Substantia nigra (tissue), 51 donors: ENCODE measurements at places on chromosomes 1 and 21.

DNA sequence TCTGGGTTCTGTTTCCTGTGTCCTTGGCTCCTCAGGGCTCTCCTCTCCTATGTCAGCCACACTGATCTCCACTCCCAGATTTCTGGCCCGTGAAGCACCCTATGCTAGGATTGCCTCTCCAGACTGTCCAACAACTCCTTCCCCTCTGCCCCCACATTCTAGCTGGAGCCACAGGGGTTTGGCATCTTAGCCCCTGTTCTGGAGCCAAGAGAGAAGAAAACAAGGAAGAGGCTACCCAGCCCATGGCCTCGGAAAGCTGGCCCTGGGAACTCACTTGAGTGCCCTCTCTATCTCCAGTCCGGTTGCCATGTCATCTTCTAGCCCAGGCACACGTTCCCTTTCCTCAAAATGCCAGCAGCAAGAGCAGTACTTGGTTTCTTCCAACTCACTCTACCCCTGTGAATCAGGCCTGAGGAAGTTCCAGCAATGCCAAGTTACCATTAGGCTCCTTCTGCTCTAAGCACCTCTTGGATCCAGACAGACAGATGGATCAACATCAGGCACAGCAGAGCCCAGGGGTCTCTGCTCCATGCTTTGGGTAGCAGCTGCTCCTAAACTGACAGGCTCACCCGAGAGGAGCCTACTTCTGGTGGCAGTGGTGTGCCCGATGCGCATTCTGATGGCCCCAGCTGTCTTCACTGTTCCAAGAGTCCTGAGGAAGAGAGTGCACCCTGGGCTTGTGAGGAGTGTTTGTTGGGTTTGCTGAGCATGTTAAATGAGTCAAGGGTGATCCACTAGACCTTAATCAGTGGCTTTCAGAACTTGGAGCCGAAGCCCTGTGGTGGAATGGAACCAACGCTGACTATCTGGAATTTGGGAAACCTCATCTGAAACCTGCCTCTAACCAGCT lies 11.6 kb upstream of the GPR61 start:
- DNase-seq = no peak

- DNase-seq = no peak
Measured at GRCh38 chr1:84192681-84193080, 48.6 kb downstream of the PRKACB start.

DNA sequence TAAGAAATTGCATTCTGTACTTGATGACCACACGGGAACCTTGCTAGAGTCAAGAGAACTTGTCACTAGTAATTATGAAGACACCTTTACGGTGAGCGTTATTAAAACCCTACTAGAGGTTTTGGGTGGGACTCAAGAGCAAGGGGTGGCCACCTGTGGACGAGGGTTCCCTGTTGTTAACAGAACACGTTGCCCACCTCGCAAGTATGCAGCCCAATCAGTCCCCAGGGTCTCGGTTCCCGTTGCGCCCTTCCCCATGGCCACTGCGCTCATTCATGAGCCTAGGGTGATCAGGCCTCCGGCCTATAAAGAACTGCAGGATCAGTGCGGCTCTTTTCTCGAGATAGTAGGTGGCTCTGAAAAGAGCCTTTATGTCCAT lies 30.2 kb upstream of the RNF187 start:
- DNase-seq = no peak

- DNase-seq = no peak
Measured at GRCh38 chr1:116661633-116662032, 5.9 kb downstream of the IGSF3 start.

DNA sequence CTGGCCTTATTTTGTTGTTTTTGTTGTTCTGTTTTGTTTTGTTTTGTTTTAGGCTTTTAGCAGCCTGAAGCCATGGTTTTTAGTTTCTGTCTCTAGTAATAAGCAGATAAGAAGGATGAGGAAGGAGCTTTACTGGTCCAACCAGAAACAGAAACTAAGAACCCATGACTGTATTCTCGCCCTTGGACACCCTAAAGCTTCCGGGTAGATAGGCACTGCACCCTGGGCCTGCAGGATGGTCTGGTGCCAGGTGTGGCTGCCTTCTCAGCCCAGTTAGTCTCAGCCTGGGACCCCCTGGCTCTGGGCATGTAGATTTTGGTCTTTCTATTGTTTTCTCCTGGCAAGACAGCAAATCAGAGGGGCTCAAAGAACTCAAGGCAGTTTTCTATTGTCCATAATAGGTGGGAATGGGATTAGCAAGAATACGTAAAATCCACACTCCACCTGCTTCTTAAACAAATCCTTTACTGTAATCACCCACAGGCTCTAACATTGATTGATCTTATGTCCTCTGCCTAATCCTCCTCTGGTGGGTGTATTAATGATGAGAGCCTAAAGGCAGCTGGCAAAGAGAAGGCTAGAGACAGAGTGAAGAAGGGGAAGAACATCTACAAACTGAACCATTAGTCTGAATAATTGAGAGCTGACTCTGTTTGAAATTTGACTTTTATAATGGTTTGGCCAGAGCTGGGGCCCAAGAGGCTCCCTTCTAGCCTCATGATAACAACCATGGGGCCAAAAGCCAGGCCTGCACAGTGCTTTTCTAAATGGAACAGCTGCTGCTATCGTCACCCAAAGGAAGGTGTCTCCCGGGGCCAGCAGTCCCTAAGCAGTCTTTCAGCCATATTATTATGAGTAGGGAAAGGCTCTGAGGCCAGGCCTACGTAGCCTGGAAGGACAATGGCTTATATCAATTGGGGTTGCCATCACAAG lies 106.8 kb upstream of the ATP1A1 start:
- DNase-seq = no peak

DNA sequence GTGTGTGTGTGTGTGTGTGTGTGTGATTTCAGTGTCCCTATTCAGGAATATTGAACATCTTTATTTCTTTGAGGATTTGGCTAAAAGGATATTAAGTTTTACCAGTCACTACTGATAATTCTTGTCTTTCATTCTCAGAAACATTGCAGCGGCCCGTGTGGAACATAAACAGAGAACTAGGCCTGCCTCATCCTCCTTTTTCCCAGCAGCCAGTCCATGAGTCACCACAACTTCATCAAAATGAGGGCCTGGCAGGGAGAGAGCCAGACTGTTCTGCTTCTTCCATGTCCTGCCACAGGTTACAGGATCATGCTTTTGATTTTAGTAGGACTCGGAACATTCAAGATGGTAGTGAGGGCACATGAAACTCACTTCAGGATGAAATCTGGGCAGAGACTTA lies 50.7 kb downstream of the LRIG2 start:
- DNase-seq = no peak

GRCh38 chr1:30465096-30465495 lies 258.3 kb downstream of the MATN1 start:
- no peak for DNase-seq

GRCh38 chr1:248688527-248689298 lies 13.9 kb downstream of the OR14I1 start:
- no peak for DNase-seq

DNA sequence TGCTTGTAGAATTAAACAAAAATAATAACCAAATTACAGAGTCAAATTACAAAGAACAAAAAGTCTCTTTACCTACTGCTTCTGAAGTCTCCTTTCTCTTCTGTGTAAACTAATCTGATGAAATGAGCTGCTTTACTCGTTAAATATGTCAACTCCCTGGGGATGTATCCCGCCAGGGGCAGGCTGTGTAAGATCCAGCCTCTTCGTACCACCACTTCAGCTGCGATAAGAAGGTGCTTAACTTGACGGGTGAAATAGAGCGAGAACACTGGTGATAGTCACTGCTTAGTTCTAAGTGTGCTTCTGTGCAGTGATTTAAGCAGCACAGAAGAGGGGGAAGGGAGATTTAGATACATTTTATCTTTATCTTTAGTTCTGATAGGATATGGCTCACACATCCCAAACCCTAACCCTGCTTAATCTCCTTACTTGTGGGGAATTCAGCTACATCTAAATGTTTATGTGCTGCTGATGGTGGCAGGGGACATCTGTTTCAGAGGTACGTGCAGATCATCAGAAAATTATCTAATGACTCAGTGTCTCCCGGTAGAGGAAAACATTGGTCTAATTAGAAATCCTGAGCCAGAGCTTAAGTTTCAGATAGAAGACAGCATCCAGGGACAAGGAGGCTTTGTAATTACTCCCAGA lies 46.0 kb downstream of the RHOU start:
- no peak for DNase-seq

DNA sequence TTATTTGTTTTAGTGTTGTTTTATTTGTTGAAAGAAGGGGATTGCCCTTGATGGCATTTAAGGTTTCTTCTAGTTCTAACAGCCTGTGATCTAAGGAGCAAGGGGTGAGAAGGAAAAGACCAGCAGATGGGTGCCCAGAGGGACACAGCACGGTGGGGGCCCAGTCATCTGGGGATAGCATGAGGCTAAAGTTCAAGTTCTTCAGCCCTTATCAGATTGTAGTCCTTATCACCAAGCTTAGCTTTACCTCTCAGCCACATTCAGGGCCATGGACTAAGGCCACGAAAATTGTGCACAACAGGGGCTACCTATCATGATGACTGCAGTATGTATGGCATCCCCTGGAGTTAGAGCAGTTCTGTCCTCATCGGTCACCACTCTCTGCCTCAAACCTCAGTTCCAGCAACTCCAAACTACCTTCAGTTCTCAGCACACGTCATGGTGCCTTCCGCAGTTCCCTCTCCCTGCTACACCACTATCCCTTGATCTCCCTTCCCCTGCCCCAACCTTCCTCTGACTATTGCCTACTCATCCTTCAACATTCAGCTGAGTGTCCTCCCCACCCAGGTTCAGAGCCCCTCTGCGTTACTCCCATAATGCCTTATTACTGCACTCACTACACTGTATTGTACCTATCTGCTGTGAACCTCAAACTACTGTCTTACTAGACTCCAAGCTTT lies 36.4 kb downstream of the ATF3 start:
- no peak for DNase-seq

DNA sequence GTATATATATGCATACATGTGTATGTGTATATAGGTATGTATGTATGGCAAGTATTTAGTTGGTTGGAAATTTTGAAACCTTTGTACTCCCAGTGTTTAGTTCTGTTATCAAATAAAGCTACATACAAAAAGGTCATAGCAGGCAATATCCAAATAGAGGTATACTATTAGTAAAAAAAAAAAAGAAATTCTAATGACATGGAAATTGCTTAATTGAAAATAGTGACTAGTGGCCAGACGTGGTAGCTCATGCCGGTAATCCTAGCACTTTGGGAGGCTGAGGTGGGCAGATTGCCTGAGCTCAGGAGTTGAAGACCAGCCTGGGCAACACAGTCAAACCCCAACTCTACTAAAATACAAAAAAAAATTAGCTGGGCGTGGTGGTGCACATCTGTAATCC lies 351.6 kb upstream of the NR5A2 start:
- no peak for DNase-seq

DNA sequence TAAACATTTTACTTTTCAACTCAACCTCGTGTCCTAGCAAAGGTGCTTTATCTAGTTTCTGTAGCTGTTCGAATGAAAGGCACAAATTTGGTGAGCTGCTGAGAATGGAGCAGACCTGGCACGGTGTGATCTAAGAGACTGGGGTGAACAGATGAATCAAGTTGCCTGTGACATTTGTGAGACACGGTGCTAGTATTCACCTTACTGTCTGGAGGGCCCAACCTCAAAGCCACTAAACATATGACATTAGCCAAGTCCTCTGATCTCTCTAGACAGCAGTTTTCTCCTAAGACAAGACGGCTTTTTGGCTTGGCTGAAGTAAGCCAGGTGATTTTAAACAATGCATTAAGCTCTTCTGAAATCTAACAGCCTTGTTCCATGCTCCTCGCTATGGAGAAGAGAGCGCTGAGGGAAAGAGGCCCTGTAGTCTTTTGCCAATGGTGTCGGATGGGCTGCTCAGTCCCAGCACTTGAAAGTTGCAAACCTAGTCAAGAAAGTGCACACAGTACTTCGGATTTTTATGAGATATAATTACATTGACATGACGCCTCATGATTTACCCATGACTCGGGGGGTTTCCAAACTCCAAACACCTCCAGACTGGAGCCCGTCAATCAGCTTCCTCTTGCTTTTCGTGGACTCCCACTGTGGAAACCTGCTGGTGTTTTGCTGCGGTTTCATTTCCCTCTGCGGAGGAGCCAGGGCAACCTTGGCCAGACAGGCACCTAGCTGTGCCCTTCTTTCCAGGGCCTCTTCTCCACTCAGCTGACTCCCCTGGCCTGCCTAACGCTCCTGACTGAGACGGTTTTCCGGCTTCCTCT lies 794 bp upstream of the TOR3A start:
- no peak for DNase-seq

DNA sequence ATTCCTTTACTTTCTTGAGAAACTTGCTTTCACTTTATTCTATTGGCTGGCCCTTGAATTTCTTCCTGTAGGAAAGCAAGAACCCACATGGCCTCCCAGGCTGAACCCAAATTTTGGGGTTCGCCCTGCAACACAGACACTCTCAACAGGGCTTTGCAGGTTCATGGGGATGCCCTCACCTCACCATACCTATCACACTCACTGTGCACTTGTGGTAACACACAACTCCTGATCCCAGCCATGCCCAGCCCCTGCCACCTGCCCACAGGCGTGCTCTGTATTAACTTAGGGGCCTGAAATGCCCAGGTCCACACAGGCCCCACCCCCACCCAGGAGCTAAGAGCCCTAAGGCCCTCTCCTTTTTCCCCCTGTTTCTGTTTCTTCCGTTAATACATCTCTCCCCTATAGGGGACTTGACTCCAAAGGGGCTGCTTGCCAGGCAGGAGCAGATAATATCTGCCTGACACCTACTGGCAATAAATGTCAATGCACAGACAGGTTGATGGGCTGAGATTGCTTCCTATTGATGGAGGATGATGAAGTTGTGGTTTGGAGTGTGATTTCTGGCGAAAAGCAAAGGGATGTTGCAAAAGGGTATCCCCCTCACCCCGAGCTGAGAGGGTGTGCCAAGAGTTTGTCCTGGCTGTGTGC lies 171.5 kb downstream of the AJAP1 start:
- no peak for DNase-seq

- no peak for DNase-seq
Measured at GRCh38 chr1:205700865-205701401, 20.6 kb upstream of the SLC45A3 start.

- DNase-seq = no peak
Measured at GRCh38 chr1:213605732-213606131, 382.0 kb upstream of the PROX1 start.

- DNase-seq = no peak
Measured at GRCh38 chr1:165062346-165062745, 294.2 kb downstream of the LMX1A start.

DNA sequence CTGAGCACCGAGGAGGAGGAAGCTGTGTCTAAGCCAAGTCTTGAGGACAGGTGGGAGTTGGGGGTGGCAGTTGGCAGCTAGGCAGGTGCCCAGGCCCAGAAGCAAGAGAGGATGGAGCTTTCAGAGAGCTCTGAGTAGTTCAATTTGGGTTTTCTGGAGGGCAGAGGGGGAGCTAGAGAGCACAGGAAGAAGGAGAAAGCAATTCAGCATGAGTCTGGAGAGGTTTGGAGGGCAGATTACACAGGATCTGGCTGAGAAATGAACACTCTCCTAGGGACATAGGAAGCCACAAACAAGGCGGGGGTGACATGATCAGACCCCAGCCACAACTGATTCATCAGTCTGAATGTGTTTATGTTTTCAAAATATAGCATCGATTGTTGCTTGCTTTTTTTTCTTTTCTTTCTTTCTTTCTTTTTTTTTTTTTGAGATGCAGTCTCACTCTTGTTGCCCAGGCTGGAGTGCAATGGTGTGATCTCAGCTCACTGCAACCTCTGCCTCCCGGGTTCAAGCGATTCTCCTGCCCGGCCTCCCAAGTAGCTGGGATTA lies 23.8 kb downstream of the PTPRF start:
- DNase-seq = no peak
